ENCODE measurements at places on chromosomes 11 and 22.

- no peak for DNase-seq
These were observed 42.3 kb upstream of the HMGXB4 start for GRCh38 chr22:35214968-35215367.

- no peak for DNase-seq
These were observed 778 bp downstream of the KDELR3 start for GRCh38 chr22:38468443-38469305.

GRCh38 chr11:18264035-18264434 is 2.0 kb upstream of the SAA1 start:
- DNase-seq, result no peak

DNA sequence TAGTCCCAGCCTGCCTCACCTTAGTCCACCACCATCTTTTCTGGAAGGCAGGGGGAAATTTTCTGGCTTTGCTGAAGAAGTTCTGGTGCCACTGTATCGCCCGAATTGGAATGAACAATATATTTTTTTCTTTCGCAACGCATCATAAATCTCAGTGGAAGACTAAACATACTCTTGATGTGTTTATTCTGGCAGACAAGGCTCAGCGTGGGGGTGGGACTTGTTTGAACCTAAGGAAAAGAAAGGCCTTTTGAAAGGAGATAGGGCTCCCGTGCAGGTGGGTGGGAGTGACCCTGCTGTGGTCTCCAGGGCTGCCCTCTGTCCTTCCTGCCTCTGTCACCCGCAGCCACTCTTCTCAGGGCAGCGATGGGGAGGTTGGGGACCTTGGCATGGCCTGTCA is 42.5 kb downstream of the CD82 start:
- DNase-seq, result no peak

GRCh38 chr11:30016588-30017363 is at the start of gene KCNA4:
TSS of gene KCNA4 (minus strand) at chr11:30017030. CDS start at chr11:30012678, 4,352 bp downstream.
- DNase-seq, result no peak

- no peak for DNase-seq
These were observed 3.5 kb downstream of the PHF21B start for GRCh38 chr22:45006111-45006963.

DNA sequence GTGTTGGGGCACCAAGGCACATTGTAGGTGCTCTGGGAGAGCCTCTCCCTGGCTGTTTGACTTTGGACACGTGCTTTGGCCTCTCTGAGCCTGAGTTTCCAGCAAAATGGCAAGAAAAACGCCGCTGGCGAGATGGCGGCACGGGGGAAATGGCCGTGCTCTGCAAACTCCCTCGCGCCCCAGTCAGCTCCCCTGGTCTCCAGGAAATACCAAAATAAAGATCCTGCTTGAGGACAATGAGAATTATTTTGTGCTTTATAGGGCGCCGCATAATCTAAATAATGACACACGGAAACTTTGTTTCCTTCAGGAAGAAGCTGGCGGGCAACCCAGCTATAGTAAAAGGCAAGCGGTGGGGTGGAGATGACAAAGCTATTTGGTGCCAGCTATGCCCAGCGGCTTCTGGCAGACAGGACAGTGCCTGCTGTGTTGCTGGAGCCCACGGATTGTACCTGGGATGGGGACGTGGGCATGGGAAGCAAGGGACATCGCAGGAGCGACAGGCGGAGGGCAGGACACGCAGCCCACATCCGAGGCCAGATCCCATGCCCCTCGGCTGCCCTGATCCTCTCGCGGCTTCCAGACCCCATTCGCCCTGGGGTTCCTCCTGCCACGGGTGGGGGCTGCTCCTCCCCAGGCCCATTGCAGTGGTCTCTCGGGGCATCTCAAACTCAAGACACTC is 26.3 kb upstream of the RFPL3 start:
- no peak for DNase-seq

DNA sequence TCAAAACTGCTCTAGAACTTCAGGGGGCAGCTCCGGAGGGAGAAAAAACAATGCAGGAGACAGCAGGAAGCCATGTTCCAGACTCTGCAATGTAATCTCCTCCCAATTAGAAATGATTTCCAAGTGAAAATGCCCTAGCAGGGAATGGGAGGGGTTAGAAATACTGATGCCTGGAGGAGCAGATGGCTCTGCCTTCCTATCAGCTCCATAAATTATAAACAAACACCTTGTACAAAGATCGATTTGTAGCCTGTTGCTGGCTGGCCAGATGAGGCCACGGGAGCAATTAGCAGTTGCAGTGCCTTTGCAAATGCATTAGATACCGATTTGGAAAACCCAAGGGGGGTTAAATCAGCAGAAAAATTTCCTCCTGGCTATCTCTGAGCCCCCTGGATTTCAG is 46.6 kb upstream of the CHRM4 start:
- no peak for DNase-seq

DNA sequence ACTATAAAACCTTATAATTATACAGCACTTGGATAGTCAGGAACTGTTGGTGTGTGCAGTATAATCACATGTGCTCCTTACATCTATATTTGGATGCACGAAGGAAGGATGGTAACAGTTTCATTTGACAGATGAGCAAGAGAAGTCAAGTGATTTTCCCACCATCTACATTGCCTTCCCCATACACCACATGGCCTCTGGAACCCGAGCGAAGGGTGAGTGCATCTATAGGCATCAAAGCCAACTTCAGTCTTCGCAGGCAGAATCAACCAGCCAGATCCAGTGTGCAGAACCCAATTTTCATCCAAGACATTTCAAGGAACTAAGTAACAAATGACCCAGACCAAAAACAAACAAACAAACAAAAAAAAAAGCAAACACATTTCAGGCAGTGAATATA is 85.1 kb upstream of the BLID start:
- no peak for DNase-seq

GRCh38 chr11:2306452-2306823 is 4.6 kb downstream of the TSPAN32 start:
- DNase-seq, result no peak

GRCh38 chr11:8760896-8761295 is 78.3 kb downstream of the RPL27A start:
- DNase-seq, result no peak

- DNase-seq, result no peak
These were observed 19.6 kb downstream of the THAP12 start for GRCh38 chr11:76361374-76361773.

DNA sequence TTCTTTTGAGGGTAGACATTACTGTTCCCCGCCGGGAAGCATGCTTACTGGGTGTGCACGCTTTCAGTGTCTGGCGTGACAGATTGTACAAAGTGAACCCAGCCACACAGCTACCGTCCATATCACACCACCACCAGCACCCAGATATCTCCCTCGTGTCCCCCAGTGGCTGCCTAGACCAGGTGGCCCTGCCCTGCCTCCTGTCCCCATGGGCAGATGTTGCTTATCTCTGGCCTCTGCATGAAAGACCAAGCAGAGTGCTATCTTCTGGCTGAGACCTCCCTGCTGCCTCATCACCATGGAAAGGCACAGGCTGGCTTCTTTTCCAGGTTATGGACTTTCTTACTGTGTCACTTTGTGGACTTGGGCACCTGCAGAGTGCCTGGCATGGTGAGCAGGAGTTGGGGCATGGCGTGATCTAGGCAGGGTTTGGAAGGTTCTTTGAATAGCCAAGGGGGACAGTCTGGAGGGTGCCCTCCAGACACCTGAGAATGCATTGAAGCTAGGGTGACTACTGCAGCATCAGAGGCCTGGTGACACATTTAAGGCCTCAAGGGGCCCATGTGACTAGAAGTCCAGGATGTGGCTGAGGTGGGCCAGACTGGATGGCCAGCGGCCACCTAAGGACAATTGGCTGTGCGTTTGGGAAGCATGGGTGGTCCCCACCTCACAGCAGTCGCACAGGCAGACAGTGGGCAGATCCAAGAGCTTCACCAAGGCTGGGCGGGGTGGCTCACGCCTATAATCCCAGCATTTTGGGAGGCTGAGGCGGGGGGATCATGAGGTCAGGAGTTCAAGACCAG is 4.7 kb downstream of the TANGO2 start:
- no peak for DNase-seq

DNA sequence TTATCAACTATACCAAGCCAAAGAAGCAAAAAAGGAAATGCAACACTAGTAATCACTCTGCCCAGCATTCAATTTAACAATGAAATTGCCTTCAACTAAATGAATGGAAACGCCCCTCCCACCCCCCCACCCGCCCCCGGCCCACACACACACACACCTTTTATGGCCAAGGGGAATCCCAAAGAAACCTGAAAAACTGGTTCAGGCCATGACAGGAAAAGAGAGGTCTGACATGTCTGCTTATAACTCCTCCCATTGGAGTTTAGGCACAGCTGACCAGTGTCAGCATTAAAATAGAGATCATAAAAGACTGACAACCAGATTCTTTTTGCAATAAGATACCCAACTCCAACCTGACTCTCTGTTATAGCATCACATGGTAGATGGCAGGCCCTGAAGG is 42.6 kb downstream of the ACER3 start:
- no peak for DNase-seq

DNA sequence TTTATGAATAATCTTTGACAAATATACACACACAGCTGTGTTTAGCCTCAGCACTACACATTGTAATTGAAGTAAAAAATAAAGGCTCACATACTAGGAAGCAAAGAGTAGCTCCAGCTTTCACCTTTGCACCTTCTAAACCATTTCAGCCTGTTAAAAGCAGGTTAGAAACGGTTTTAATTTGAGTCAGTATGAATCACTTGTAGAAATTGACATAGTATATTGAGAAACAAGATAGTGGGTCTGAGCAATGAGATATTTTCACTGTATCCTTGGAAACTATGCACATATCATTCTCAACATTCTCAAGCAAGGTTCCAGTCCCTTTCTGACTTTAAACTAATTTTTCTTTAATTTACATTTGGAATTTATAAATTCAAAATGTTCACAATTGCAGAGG is 380.3 kb downstream of the AASDHPPT start:
- no peak for DNase-seq

DNA sequence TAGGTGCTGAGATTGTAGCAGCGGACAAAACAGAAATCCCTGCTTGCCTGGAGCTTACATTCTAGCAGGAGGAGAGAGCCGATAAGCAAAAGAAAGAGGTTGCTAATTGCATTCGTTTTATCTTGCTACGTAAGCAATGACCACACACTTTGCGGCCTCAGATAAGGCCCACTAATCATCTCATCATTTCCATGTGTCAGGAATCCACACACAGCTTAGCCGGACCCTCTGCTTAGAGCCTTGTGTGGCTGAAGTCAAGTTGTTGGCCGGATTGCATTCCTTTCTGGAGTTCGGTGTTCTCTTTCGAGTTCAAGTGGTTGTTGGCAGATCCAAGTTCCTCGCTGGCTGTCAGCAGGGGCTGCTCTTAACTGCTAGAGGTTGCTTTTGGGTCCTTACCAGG is 101.6 kb downstream of the CHST1 start:
- DNase-seq, result no peak

DNA sequence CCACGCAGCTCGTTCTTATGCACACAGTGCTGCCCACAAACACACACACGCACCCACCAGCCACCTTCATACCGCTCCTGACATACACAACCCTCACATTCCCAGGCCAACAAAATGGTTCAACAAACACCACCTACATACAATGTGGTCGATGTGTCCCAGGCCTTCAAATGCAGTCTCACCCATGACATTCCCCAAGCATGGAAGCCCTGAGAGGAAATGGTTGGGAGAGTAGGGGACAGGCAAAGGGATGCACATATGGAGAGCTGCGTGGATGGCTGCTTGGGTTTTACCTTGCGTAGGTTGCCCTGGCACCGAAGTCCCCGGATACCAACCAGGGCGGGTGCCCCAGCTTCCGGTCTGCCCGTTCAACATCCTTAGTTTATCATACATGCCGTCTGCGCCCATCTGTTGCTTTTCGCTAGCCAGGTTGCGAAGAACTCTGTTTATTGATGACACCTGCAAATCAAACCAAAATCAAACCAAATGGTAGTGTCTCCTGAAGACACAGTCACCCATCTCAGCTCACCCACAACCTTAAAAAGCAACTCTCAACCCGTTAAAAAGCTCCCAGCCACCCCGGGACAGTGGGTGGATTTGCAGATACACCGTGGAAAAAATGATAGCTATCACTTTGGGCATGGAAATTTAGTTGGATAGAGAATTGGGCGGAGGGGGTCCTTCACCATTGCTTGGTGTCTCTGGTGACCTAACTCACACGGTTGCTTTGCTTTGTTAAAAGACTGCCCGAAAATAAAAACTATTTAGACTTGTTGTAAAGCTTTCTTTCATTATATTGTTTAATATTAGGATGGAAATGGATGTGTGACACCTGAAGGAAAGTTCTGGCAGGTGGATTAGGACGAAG is 10.5 kb downstream of the PAX6 start:
- no peak for DNase-seq

DNA sequence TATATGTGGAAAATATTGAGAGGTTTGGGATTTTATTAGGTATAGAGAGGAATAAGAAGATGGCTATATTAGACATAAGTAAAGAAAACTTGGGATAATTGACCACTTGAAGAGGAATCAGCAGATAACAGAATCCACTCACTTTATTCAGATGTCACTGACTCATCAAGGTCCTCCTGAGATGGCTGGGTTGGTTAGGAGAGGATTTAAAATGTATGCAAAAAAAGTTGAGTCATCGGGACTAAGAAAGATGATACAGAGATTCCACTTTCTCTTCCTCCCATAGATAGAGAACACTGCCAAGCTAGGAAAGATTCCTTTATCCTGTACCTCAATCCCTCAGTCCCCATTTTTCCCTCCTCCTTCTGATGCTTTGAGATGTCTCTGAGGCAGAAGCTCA is at the start of gene OR6A2:
OR6A2 (minus strand) TSS at position 288 of the 400 bp plus-strand sequence. CDS start 3,981 bp downstream, outside the sequence.
- DNase-seq, result no peak

DNA sequence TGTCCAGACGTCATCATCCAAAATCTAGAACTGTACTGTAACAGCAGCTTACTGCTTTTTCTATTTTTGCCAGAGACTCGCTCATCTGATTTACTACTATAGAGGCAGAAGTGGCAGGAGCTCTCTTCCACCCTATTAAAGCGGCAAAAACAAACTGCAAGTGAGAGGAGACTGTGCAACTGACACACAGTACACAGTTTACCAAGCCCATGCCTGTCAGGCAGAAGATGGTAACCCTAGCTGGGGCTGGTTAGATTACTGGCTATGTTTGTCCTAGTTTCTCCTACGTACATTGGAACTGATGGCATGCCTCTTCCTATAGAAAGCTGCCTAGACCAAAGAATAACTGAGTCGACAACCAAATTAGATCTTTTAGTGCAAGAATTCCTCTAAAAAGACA is 51.8 kb downstream of the CELF1 start:
- DNase-seq, result no peak

DNA sequence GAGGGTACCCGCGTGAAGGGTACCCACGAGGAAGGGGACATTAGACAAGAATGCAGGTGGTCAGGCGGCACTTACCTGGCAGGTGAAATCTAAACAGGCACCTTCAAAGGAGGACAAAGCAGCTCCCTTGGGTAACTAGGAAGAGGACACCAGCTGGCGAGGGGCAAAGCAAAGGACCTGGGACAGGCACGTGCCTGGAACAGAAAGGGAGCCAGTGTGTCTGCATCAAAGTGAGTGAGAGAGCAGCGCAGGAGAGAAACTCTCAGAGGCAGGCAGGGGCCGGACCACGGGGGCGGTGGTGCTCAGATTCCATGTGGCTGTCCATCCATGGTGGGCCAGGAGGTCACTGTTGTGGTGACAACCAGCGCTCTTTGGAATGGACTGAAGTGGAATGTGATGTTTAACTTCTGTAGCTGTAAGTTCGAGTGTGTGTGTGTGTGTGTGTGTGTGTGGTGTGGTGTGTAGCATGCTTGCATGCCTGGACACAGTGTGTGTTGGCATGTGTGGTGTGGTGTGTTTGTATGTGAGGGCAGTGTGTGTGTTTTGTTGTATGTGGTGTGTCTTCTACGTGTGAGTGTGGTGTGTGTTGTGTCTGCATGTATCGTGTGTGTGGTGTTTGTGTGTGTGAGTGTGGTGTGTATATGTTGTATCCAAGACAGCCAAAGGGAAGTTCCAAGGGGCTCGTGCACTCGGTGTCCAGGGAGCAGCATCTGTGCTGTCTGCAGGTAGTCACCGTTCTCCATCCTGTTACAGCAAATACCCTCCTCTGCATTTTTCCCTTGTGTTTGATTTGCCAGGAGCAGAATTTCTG is 86.4 kb downstream of the CDKN1C start:
- peak; percentile 5 for DNase-seq
